Cortex of kidney (tissue), 1 donor: ENCODE measurements at places on chromosomes 11 and 22.

DNA sequence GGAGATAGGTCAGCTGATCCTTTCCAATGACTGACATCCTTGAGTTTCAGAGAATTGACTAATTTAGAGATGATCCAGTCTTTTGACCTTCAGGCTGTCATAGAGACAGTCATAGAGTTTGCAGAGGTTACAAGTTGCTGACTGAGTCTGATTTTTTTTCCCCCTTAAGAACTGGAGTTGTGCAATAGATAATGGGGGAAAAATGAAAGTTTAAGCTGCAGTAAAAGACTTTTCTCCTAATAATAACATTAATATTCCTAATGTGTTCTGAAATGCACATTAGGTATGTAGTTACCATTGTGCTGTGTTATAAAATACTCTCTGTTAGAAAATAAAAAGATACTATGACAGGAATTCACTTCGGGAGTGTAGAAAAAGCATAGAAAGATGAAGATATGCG, 876.9 kb upstream of the RAG2 start:
- no peak for DNase-seq

- DNase-seq, result no peak
These were observed 84.7 kb upstream of the HEPHL1 start for GRCh38 chr11:93936460-93936859.

GRCh38 chr22:28710107-28710506, 30.5 kb upstream of the TTC28 start:
- DNase-seq, result no peak

DNA sequence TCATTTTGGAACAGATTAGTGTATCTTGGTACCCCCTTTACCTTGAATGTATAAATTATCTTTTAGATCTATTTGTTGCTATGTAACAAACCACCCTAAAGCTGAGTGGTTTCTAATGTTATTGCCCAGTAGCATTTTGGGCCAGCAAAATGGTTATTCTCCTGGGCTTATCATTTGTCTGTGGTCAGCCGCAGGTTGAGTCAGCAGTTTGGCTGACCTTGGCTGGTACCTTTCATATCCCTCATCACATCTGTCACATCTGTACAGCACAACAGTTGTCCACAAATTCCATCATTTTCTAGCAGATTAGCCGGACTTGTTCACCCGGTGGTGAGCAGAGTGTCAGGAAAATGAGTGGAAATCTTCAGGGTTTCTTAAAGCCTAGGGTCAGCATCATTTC, 588.5 kb upstream of the ARHGAP42 start:
- no peak for DNase-seq

- no peak for DNase-seq
These were observed 55.7 kb downstream of the NCAM1 start for GRCh38 chr11:113016905-113017304.

GRCh38 chr11:73177778-73178539, 35.8 kb upstream of the FCHSD2 start:
- no peak for DNase-seq

DNA sequence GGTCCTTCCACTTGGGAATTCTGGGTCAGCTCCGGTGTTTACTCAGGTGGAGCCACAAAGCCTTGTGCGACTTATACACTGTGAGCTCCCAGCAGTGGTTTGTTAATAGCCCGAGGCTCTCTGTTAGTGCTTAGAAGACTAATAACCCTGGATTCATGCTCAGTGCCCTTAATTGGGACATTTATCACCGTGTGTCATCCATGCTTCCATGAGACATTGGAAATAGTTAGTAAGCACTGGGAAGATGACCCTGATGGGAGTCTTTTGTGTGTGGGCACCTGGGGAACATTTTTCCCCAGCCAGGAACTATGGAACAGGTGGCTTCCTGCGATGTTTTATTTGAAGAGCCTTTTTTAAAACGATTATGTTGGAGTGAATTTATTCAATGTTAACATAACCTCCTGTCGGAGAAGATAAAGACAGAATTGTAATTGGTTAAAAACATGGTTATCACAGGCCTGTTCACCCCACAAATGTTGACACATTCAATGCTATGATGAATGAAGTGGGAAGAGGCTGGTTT, 188.9 kb downstream of the MYO18B start:
- no peak for DNase-seq

- DNase-seq, result no peak
These were observed 668.9 kb downstream of the METTL15 start for GRCh38 chr11:28777126-28777525.
